ENCODE measurements at places on chromosomes 11 and 22.

GRCh38 chr11:113894421-113894996 lies 10.1 kb upstream of the HTR3B start:
- DNase-seq, result no peak

DNA sequence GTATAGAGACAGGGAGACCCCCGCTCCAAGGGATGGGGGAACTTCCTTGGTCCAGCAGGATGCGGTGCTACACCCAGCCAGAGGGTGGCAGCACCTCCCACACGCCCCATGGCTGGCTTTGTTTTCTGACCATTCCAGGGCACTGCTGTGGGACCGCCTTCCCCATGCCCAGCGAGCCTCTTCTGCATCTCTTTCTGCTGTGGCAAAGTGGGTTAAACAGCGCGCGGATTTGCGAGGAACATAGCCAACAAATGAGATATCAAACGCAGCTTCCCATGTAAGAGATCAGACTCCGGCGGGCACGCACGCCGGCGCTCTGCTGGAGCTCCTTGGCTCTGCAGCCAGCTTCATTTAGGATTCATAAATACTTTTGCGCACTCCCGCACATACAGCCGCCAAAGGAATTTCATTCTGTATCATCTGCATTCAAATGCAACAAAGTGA lies 485.8 kb upstream of the CADM1 start:
- peak; percentile 16 for DNase-seq

DNA sequence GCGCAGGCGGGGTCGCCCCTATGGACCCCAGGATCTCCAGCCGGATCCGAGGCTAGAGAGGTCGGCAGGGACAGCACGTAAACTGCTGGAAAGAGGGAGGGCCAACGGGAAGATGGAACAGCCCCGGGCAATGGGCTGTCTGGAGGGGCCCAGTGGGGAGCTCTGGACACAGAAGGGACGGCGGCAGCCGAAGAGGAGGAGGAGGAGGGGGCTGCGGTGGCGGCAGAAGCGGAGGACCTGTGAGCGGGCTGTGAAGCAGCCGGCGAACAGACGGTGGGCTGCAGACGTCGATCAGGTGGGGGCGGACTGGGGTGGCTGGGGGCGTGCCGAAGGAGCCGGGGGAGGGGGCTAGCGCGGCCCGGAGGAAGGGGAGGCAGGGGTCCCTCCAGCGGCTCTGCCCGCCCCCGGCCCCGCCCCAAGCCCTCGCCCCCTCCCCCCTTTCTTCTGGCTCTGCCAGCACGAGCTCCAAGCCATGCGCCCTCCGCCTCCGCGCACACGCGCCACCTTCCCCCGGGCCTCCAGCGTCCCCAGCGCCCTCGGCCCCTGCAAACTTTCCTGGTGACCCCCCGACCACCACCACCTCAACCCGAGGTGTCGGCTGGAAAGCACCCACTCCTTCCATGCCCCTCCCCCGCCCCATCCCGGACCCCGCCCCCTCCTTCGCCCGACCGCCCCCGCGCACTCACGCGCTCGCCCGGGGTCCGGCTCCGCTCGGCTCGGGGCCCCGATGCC lies 432 bp downstream of the TNKS1BP1 start:
- DNase-seq, result no peak

DNA sequence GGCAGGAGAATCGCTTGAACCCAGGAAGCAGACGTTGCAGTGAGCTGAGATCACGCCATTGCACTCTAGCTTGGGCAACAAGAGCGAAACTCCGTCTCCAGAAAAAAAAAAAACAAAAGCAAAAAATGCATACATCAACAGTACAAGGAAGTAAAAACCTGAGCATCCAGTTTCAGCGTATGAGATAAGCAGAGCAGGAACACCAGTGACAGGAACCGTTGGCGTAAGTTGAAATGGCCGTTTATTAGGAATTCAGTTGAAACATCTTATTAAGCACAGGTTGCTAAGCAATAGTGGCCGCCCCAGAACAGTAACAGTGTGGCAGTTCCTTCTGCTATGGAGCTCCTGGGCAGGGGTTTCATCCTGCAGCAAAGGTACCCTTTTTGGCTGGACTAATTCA lies 4.0 kb upstream of the L3MBTL2 start:
- no peak for DNase-seq

GRCh38 chr22:29212743-29213142 lies 7.0 kb downstream of the EMID1 start:
- DNase-seq, result no peak

DNA sequence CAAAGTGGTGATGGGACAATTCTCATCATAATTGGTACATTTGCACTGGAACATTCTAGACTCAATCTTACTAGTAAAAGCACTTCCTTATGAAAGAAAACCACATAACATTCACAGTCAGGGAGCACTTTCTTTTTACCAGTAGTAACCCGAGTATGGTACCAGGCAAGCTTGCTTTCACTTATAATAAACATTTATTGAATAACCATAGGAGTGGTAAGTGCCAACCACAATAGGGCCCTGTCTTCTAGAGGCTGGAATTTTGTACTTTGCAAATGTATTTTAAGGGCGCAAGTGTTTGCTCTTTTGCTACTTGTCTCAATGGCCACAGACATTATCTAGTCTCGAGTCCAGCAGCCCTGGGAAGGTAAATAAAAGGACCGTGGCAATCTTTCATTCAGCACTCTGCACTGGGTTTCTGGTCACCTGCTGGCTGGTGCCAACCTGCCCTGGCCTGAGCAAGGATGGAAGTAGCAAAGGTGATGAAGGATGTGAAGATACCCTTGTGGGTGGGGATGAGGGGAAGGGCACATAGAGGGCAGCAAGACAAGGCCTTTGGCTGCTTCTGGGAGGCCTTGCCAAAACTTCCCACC lies 24.2 kb downstream of the C22orf31 start:
- DNase-seq, result no peak

DNA sequence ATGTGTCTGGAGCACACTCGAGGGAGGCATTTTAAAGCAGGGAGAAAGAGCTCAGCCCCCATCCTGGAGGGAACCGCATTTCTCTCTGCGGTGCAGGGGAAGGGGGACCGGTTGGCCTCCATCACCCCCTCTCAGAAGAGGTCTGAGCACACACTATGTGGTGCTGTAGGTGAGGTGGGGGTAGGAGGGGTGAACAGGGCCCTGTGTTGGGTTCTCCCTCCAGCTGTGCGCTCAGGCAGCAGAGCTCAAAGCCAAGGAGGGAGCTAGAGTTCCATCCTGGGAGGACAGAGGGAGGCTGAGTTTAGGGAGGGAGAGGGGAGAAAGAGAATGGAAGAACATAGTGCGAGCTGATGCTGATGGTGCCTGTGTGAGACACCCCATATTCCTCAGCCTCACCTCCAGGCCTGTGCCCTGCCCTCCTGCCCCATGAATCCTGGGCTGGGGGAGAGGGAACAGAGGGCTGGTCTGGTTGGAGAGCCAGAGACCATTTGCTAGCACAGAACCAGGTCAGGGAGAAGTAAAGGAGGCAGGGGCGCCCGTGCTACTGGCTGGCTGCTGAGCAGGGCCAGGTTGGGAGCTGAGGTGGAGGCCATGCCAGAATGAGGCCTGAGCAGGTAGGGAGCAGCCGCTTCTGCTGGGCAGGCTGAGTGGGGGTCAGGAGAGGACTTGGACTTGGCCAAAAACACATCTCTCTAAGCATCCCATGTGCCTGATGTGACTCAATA lies 43.7 kb downstream of the ALX4 start:
- peak; percentile 3 for DNase-seq

- DNase-seq, result no peak
These were observed 66.9 kb downstream of the SCUBE1 start for GRCh38 chr22:43276321-43276720.

GRCh38 chr11:120332822-120333716 lies 3.1 kb upstream of the ARHGEF12 start:
- no peak for DNase-seq

- DNase-seq, result peak; percentile 81
These were observed 39.6 kb downstream of the BCR start for GRCh38 chr22:23219822-23220484.

DNA sequence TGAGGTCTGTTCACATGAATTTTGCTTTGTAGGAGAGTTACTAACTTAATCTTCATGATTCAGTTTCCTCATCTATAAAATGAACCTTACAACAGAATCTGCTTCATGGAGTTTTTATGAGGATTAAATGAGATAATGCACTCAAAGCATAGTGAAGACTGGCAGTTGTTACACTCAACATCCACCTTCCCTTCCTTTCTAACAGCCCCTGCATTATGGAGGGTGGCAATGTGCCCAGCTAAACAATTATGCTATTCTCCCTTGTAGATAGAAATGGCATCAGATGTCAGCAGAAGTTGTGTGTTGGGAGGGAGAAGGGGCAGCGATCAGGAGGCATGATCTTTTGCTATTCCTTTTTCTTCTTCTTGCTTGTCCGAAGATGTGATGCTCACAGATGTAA lies 6.5 kb downstream of the POU2AF1 start:
- no peak for DNase-seq

GRCh38 chr11:1168721-1169161 lies 11.0 kb downstream of the MUC5AC start:
- no peak for DNase-seq

DNA sequence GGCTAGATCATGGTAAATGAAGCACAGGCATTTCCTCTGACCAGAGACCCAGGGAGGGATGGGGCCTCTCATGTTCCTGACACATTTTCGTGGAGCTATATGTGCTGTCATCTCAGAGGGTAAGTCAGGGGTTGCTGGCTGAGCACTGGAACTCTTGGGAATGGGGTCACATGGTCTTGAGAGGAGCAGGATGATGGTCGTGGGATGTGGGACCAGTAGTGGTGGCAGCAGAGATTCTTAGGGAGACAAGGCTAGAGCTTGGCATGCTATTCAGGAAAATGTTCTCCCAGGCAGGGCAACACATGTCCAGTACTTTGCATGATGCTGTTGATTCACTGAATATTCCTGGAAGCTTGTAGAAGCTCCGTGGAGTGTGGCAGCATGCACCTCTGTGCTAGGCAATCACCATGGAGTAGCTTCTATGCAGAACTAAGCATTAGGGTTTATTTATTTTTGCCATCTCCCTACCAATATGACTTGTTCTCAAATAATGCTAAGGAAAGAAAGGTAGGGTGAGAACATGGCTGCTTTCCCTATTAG lies 31.4 kb upstream of the TTC12 start:
- no peak for DNase-seq

- no peak for DNase-seq
These were observed 12.8 kb downstream of the FBXO3 start for GRCh38 chr11:33761471-33761870.

- DNase-seq, result no peak
These were observed 18.5 kb downstream of the NUMA1 start for GRCh38 chr11:72061739-72062396.

GRCh38 chr22:17104336-17104935 lies 16.7 kb downstream of the TMEM121B start:
- DNase-seq, result no peak

GRCh38 chr11:3091081-3091845 lies 34.0 kb upstream of the CARS1 start:
- DNase-seq, result no peak

DNA sequence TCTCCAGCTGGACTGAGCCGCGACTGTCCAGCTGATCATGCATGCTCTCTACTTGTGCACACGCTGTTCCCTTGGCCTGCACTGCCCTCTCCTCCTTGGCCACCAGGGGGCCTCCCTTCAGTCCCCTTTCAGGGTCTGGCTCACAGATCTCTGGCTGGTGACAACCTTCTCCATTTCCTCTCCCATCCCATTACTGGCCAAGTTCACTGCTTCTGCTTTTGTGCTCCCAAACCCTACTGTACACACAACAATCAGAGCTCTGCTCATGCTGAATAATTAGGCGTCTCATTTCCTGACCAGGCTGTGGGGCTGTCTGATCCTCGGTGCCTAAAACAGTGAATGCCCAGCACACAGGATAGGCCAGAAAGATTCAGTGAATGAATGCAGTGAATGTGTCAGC lies 224.0 kb upstream of the NARS2 start:
- DNase-seq, result peak; percentile 60
